ENCODE measurements at places on chromosomes 7 and 10.

DNA sequence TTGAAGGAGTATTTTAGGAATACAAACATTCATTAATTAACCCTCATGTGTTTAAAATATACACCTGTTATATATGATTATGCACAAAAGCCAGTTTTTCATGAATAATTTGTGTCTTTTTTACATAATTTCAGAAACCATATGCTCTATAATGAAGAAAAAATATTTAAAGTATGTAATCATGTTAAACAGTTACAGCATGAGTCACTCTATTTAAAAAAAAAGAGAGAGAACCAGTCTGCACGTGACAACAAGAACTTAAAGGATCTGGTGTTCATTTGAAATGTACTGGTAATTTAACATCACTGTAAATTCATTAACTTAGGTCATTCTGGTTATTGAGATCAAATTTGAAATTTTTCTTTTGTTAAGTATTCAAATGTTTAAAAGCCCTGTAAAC, 228.5 kb downstream of the CACNB2 start:
- no peak for DNase-seq

GRCh38 chr7:150986099-150986512, 4.7 kb upstream of the NOS3 start:
- peak; percentile 70 for DNase-seq

GRCh38 chr7:158374586-158374985, 213.0 kb downstream of the PTPRN2 start:
- no peak for DNase-seq

- DNase-seq = no peak
Measured at GRCh38 chr7:158127241-158127640, 460.4 kb downstream of the PTPRN2 start.

GRCh38 chr7:33692956-33693355, 212.4 kb upstream of the BMPER start:
- DNase-seq = no peak
